ENCODE measurements at places on chromosomes 11 and 22. TPM values are rescaled to one million over a fixed set of nuclear protein-coding genes. Genes with fewer than 3 reads are reported as not detected.

USH1C gene
- polyA plus RNA-seq, result 68.1 TPM

EFCAB6 gene
- 4.9 TPM for polyA plus RNA-seq

BBOX1 gene
- 45.1 TPM for polyA plus RNA-seq

TUBA8 gene
- 3.7 TPM for polyA plus RNA-seq

ACCS gene
- polyA plus RNA-seq, result 39.2 TPM

CARNS1 gene
- 2.2 TPM for polyA plus RNA-seq

MAJIN gene
- polyA plus RNA-seq, result 1.5 TPM

MS4A15 gene
- polyA plus RNA-seq, result not detected

IGLL5 gene
- polyA plus RNA-seq, result 0.44 TPM

MUC2 gene
- polyA plus RNA-seq, result 0.01 TPM

A4GALT gene
- polyA plus RNA-seq, result 16.2 TPM

GPHA2 gene
- polyA plus RNA-seq, result 2.8 TPM

HMBS gene
- 25.9 TPM for polyA plus RNA-seq

ENTHD1 gene
- polyA plus RNA-seq, result not detected

GAS2 gene
- 10.4 TPM for polyA plus RNA-seq

RIMBP3B gene
- polyA plus RNA-seq, result not detected

FXYD2 gene
- polyA plus RNA-seq, result 419 TPM

MRGPRF gene
- polyA plus RNA-seq, result 26.4 TPM
